H4 (cell line): ENCODE measurements at places on chromosomes 2 and 18. TPM values are rescaled to one million over a fixed set of nuclear protein-coding genes. Genes with fewer than 3 reads are reported as not detected.

The MYO7B gene
- 0.48 TPM in 1 of 2 replicates, not detected in the other for total RNA-seq

The IKZF2 gene
- 0.68 and 1.7 TPM in 2 replicates for total RNA-seq

The NFE2L2 gene
- total RNA-seq, result 116 and 128 TPM in 2 replicates

The TEKT4 gene
- total RNA-seq, result not detected in 2 replicates

The MC4R gene
- total RNA-seq, result 0.14 and 0.45 TPM in 2 replicates

The MLPH gene
- 7.7 and 9.9 TPM in 2 replicates for total RNA-seq
